T follicular helper cell (primary cell): ENCODE measurements at places on chromosomes 2 and 18.

- DNase-seq: no peak
These were observed 180.7 kb downstream of the FBXO15 start for GRCh38 chr18:73966954-73967353.

- no peak for DNase-seq
These were observed 211.1 kb upstream of the GALNT5 start for GRCh38 chr2:157046396-157046795.

- no peak for DNase-seq
These were observed 225.1 kb upstream of the TMEFF2 start for GRCh38 chr2:192419786-192420185.

DNA sequence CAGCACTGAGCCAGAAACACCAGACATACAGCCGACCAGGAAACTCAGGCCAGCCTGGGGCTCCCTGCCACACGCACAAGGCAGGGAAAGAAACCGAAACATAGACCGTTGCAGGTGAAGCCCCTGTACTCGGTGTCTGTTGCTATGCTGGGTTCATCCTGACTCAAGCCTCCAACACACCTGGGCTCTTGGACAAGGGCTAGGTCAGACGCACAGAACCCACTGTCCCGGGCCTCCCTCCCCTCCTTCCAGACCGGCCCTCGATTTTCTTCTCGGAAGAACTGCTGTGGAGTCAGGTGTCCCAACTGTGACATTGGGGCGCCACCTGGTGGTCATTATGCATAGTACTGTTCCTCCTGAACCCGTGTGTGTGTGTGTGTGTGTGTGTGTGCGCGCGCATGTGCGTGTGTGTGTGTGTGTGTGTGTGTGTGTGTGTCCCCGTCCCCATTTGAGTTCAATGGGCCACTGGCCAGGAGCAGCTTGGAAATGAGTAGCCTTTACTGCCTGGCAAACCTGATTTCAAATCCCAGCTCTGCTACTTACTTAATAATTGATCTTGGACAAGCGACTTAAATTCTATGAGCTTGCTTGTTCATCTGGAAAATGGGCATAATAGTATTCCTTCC lies 55.4 kb upstream of the GLI2 start:
- DNase-seq: peak; percentile 50

- DNase-seq: no peak
These were observed 28.4 kb downstream of the M1AP start for GRCh38 chr2:74619651-74620297.

GRCh38 chr2:241255542-241256167 lies 59.8 kb downstream of the HDLBP start:
- no peak for DNase-seq

GRCh38 chr2:3443083-3443482 lies 63.6 kb downstream of the TRAPPC12 start:
- no peak for DNase-seq

GRCh38 chr2:211387734-211388133 lies 831.3 kb downstream of the CPS1 start:
- DNase-seq: no peak

DNA sequence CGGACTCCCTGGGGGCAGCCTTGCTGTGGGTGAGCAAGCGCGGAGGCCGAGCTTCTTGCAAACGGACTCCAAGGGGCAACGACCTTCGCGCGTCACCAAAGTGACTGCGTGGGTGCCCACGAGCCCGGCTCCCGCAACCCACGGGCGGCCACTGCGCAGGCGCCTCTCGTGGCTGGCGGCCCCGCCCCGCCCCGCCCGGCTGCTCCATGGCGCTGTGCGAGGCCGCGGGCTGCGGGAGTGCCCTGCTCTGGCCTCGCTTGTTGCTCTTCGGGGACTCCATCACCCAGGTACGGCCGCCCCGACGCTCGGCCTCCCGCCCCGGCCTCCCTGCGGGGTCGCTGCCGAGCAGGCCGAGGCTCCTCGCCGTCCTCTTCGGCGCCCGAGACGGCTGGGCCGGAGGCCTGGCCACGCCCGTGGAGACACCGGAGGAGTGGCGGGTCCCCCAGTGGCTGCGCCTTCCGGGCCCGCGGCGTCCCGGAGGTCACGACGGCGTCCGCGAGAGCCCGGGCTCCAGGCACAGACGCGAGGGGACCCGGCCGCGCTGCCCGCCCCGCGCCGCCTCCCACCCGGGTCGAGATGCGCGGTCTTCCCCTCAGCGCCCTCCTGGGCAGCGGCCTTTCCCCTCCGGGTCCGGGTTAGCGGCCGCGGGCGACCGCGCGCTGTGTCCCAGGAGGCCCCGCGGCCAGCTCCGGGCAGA lies at the start of gene IAH1:
Gene IAH1 (plus strand): TSS at position 191 of the 697 bp plus-strand sequence. CDS start 16 bp downstream, at position 207.
- peak; percentile 65 for DNase-seq

- DNase-seq: no peak
These were observed 77.9 kb upstream of the B3GNT7 start for GRCh38 chr2:231317579-231317978.

DNA sequence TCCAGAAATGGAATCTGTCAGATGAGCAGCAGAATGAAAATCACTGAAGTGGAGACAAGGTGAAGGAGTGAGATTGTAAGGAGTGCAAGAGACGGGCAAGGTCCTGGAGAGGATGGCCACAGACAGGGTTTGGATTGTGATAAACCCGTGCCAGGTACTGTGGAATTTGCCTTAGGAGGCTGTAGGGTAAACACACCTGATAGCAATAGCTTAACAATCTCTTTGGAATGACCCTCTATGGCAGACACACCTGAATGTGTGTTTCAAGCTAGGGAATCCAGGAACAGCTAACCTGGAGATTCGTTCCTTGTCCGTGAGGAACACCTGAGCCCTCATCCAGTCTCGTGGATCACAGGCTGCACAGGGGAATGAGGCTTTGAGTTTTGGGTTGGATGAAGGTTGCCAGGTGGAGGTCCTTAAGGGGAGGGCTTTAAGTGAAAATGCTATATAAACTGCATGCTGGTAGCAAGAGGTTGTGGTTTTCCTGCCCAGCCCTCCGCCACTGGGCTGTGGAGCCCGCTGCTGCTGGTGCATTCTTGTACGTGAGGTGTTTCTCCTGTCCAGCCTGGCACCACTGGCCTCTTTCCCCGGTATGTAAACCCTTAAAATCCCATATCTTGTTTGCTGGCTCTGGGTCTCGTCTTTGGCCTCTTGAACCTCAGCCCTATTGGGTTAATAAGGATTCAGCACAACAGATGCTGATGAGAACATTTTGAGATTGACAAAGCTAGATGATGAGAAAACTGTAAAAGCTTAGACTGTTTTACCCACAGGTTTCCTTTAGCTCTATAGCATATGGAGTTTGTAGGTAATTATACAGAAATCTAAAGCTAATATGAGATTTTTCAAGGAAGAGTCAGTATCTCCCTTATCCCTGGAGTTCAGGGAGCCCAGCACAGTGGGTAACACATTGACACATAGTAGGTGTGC lies 117.9 kb downstream of the ARHGAP15 start:
- no peak for DNase-seq
